ENCODE measurements at places on chromosomes 7 and 10.

- DNase-seq, result no peak
Measured at GRCh38 chr10:128812000-128812399, 655.0 kb upstream of the MGMT start.

DNA sequence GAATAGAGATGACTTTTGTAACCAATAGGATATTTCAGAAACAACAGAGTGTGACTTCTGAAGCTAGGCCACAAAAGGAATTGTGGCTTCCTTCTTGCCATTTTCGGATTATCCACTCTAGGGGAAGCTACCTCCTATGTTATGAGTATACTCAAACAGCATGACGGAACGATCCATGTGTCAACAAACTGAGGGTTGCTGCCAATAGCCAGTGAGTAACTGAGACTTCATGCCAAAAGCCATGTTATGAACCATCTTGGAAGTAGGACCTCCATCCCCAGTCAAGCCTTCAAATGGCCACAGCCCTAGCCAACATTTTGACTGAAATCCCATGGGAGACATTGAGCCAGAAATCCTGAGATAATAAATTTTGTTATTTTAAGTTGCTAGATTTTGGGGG, 69.0 kb upstream of the IL6 start:
- DNase-seq, result no peak

DNA sequence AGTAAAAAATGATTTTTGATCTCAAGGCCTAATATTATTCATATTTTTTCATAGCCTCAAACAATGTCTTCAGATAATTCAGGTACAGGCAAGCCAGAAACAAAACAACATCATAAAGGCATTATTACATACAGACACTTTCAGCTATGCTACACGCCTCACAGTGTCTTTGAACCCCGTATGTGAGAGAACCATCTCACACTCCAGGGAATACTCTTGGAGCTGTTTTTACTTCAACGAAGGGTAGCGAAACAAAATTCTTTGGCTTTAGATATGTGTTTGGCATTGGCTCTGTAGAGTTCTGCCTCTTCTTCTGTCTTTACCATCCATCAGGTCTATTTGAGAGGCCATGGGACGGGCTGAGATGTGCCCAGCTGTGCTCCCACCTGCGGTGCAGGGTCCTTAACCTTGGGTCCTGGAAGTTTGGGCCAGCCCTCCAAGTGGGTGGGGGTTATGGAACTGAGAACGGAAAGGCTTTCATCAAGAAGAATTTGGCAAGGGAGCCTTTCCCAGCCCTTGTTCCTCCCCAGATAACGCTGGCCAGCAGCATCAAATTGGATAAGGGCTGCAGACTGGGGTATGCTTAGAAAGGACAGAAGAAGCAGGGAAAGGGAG, 276.9 kb downstream of the TCF7L2 start:
- no peak for DNase-seq

DNA sequence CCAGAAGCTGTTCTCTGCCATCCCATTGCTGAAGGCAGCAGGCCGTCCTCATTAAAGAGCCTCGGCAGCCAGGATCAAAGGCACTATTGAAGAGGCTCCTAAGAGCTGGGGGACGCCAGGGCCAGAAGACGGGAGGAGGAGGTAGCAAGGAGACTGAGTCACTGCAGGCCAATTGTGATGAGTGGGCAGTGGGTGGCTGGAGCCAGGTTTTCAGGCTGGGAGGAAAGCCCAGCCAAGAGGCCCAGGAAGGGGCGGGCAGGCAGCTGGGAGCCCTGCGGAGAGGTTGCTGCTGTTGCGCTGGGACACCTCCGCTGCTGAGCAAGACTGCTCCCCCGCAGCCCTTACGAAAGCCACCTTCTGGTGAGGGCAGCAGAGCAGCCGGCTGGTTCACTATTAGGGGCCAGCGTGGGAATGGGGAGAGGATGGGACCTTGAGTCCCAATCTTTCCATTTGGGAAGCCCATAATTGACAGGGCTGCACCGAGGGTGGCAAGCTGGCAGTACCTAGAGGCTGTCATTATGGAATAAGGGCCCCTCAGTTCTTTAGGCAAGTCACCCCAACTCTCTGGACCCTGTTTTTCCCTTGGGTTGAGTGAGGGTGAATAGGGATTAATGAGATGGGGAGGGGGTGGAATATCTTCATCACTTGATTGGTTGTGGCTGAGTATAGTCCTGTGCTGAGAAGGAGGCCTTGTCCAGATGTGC, 48.4 kb downstream of the UNC5B start:
- DNase-seq, result no peak

DNA sequence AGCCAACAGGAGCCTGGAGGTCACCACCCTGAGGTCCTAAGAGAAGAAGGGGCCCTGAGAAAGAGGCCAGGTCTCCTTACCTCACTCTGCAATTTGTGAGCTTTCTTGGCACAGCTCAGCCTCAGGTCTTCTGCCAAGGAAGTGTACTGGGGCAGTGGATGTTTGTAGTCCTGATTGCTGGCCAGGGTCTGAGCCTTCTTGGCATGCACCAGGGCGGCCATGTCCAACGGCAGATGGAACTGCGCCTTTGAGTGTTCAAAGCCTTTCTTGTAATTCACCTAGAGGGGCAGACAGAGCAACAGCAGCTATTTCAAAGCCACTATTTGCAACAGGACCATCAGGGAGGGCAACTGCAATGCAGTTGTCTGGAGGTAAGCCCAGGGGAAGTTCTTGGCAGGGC, 51.7 kb downstream of the NRAP start:
- no peak for DNase-seq

DNA sequence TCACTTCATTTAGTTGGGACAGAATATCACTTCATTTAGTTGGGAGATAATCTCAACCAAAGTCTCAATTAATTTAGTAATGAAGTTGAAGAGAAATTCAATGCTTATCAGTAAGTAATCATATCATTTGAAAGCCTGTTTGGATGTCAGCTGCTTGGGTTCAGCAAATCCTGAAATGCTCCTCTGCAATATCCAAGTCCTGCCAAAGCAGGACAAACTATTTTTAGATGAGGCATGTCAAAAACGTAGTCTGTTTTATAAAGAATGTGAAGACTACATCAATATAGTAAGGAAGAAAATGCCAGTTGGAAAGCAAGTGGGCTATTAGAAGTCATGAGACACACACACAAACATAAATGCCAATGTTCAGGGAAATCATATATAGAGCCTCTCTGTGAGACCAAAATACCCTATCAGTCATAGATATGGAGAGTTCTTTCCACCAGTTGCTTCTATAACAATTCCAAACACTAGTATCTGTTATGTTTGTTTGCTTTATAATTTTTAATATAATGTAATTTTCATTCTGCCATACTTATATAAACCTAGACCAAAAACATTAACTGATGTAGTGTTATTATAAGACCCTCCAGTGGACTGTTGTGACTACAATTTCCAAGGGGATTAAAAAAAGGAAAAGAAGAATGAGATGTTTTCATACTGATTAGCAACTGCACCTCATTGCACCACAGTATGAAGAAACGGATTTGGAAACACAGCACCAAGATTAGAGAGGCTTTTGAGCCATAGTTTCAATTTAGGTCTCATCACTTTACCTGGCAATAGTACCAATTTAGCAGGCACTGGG, 160.7 kb downstream of the LRRTM3 start:
- DNase-seq, result no peak

GRCh38 chr7:135174941-135175340, 4.4 kb upstream of the CYREN start:
- no peak for DNase-seq

- DNase-seq, result no peak
Measured at GRCh38 chr10:9339716-9340115, 1285.2 kb downstream of the GATA3 start.

- DNase-seq, result no peak
Measured at GRCh38 chr10:4623757-4624420, 202.1 kb upstream of the AKR1E2 start.

DNA sequence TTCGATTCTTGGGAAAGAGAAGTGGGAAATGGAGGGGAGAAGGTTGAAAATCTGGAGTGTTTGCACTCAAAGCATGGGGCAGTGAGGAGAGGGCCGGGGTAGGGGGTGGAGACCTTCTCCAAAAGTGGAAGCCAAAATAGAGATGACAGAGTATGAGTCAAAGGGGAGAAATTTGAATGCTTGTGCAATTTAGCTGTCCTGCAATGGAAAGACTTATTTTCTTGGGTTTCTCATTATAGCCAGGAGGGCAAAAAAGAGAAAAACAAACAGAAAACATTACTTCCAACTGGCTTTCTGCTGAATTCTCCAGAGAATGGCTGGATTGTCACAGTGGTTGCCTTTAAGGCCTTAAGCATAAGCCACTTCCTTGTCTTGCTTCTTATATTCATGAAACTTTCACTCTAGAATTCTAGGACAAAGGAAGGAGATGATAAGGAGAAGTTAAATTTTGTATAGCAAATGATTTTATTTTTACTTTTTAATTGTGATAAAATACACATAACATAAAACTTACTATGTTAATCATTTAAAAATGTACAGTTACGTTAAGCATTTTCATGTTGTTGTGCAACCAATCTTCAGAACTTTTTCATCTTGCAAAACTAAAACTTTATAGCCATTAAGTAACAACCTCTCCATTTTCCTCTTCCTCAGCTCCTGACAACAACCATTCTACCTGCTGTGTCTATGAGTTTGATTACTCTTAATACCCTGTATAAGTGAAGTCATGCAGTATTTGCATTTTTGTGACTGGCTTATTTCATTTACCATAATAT, 100.2 kb downstream of the GPR85 start:
- no peak for DNase-seq

- DNase-seq, result no peak
Measured at GRCh38 chr10:70063418-70064098, 10.9 kb downstream of the MACROH2A2 start.

GRCh38 chr10:110442746-110443145, 55.0 kb upstream of the DUSP5 start:
- DNase-seq, result no peak

DNA sequence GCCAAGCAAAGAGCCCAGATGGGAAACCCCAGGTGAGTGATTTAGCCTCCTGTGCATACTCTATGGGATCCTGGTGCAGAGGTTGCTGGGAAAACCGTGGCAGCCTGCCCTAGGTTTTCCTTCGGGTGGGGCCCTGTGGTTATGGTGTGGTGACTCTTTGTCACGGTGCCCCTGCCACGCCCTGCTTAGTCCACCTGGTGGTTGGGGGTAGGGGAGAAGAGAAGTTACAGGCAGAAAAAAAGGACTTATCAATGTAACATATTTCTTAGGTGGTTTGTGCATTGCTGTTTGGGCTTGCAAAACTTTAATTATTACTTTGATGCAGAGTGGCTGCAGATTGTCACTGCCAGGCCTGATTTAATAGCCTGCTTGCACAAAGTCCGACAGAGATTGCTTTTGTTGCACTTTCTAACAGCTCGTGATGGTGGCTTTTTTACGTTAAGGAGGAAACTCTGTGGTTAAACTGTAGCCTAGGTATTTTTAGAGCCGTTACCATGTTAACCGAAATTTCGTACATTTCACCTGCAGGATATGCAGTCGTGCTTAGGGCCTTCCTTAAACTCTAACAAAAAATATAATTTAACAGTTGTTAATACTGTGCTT, 197.4 kb downstream of the RNLS start:
- no peak for DNase-seq

DNA sequence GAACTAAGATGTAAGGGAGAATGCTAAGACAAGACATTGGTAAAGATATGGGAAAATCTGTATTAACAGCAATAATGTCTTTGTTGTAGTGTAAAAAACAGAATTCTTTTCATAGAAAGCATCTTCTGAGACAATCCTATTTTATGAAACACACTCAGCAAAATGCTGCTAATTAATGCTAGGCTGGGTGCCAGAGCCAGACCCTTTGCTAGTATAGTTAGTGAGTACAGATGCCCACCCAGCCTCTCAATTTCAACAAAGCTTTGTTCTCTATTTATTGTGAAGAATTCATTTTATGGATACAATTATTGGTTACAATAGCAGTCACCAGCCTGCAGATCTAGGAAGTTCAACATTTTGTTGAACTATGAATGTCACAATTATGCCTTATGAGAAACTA, 131.0 kb downstream of the SEM1 start:
- no peak for DNase-seq

DNA sequence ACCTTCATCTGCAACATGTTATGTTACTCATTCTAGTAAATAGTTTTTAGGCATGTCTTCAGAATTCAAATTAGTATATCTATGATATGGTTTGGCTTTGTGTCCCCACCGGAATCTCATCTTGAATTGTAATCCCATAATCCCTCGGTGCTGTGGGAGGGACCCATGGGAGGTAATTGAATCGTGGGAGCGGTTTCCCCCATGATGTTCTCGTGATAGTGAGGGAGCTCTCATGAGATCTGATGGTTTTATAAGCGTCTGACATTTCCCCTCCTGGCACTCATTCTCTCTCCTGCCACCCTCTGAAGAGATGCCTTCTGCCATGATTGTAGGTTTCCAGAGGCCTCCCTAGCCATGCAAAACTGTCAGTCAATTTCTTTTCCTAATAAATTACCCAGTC, 20.4 kb upstream of the GPR37 start:
- no peak for DNase-seq

DNA sequence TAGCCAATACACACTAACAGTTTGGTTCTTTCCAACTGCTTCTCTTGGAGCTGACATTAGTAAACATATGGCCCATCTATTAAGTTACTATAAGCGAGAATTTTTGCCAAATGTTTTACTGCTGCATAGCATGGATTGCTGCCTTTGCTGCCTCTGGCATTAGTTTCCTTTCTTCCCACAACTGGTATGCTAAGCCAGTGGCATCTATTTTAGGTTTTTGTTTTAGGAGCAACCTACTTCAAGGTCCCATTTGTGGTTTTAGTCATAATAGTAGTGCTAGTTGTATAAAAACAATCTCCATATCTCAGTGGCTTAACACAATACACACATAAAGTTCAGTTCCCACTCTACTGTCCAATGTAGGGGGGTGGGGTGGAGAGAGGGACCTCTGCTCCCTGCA, 25.9 kb upstream of the PANK1 start:
- no peak for DNase-seq

- DNase-seq, result no peak
Measured at GRCh38 chr7:124208173-124208572, 175.3 kb upstream of the TMEM229A start.

DNA sequence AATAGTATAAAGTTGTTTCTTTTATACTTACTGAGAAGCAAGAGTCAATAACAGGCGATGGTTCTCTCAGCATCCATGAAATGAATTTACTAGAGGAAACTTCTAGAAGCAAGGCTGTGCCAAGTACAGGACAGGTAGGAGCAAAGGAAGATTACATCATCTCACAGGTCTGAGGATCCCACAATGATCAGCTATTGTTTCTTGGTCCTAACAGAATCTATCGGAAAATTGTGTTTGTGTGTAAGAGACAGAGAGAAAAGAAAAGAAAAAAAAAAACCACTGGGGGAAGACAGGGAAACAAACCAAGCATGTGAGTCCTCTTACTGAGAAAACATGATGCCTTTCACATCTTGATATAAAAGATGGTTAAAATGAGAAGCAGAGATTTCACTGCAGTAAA, 535.0 kb upstream of the NRP1 start:
- DNase-seq, result no peak

DNA sequence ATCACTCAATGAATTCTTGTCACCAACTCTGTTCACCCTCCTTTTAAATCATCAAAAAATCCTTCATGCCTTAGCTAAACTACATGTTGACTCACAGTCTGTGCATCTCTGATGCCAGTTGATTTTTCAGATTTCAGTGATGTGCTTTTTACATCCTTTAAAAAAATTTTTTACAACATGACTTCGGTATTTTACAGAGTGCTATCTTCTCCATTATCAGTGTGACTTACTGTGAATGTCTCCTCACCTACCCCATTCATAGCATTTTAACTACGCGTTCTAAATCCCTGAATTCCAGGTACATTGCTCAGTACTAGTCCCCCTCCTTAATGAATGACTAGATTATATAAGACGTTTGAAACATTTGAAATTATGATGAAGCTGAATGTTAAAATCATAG, 98.7 kb downstream of the DNAH11 start:
- DNase-seq, result no peak
